Activated CD4-positive, alpha-beta memory T cell treated with anti-CD3 and anti-CD28 coated beads for 36 hours (primary cell): ENCODE measurements at places on chromosomes 1 and 21.
A peak's percentile ranks its signal among the peaks of the same experiment; 100 is the strongest.

DNA sequence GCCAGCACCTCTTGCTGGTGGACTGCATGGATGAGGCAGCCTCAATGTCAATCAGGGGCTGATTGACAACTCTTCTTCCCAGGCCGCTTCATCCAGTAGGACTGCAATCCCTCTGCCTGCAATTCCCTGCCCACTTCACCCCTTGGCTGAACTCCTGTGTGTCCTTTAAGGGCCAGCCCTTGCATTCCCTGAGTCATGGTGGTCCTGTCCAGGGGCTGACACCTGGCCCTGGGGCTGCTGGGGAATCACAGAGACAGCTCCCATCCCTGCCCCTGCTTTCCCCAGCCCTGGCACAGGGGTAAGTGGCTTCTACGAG is 4.6 kb upstream of the EPS8L3 start:
- no peak for DNase-seq

- no peak for DNase-seq
These were observed 9.1 kb upstream of the TRABD2B start for GRCh38 chr1:48006264-48006663.

DNA sequence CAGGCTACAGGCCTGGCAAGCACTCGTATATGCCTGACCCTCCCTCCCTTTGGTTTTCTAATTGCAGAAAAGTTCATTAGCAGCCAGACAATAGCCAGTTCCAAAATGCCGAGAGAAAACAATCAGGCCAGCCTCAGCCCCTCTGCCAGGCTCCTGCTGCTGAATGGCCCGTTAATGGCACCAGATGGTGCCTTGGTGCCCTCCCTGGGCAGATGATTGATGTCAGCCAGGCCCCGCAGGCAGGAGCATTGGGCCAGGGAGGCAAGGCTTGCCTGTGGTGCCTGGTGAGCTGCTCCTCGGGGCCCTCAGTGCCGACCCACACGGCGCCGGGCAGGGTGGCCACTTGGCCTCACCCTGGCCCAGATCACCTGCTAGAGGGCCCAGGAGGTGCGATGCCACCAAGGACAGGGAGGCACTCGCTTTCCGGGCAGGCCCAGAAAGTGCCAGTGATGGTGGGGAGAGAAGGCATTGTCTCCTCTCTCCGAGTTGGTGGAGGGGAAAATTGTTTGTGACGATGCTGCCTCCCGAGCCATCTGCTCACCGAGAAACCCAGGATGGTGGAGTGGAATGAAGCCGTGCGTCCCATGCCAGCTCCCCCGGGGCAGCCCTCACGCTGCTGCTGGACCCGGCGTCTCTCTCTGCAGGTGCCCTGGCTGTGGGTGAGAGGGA is 28.1 kb downstream of the QSOX1 start:
- no peak for DNase-seq

- DNase-seq, result no peak
These were observed 852 bp downstream of the TMEM50A start for GRCh38 chr1:25338986-25339385.

DNA sequence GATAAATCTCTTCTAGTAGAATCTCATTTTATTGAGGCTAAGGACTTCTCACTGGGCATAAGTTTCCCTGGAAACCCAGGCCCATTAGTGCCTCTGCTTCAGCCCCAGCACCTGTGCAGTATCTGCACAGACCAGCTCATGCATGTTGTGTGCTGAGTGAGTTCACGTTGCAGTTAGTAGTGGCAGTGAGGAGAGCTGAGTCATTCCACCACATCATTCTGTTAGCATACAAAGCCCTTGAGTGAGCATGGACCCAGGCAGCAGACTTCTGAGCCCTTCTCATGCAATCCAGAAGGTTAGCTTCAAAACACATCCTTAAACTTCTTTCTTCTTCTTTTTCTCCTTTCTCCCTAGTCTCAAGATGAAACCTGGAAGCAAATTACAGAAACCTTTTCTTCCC is 45.8 kb upstream of the NTPCR start:
- peak; percentile 21 for DNase-seq
